ENCODE measurements at places on chromosomes 2 and 18. TPM values are rescaled to one million over a fixed set of nuclear protein-coding genes. Genes with fewer than 3 reads are reported as not detected.

TTL gene
- 102 TPM for total RNA-seq

ITGA6 gene
- 584 TPM for total RNA-seq

FAM228A gene
- not detected for total RNA-seq

NYAP2 gene
- not detected for total RNA-seq

ABCG5 gene
- not detected for total RNA-seq

Measured in thoracic aorta endothelial cell (primary cell).